Suprapubic skin (tissue), 4 donors: ENCODE measurements at places on chromosomes 13 and 19. TPM values are rescaled to one million over a fixed set of nuclear protein-coding genes. Genes with fewer than 3 reads are reported as not detected.

- H3K4me1 ChIP-seq, result peaks cover 5% of the 10 kb centered on the region
- no peak overlapping the region for H3K4me3 ChIP-seq
- no peaks in the 10 kb centered on the region for H3K27me3 ChIP-seq
- peaks cover 10% of the 10 kb centered on the region for H3K36me3 ChIP-seq
- no peak overlapping the region for H3K27ac ChIP-seq
- DNase-seq, result no peak
Observed at GRCh38 chr19:33413426-33413725, 39.9 kb downstream of the CEBPG start.

DNA sequence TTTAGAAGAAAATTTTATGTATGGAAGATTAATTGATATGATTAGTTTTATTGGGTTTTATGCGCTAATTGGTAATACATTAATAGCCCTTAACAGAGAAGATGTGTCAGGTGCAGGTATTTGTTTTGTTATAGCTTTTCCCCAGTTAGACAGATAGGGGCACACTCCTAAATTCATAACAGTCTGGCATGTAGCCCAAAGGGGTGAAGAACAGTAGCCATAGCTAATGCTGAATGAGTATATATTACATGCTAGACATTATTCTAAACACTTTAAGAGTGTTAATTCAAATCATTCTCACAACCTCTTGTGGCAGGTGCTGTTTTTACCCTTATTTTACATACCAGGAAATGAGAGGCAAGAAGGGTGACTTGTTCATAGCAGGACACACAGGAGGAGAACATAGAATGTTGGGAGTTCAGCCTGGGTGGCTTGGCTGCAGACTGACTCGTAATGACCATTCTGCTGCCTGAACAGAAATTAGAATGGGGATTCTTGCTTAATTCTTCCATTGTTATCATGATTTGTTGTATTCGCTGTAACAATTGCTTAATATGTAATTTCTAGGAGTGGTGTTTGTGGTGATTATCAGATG is 20.1 kb downstream of the PCCA start:
- no peak overlapping the region for H3K27ac ChIP-seq
- H3K27me3 ChIP-seq, result no peaks in the 10 kb centered on the region
- DNase-seq, result no peak
- H3K4me1 ChIP-seq, result peaks cover 21% of the 10 kb centered on the region
- no peak overlapping the region for H3K4me3 ChIP-seq
- H3K36me3 ChIP-seq, result peaks cover 14% of the 10 kb centered on the region

GRCh38 chr13:69704311-69704710 is 403.3 kb upstream of the ATXN8OS start:
- no peaks in the 10 kb centered on the region for H3K27me3 ChIP-seq
- H3K27ac ChIP-seq, result no peak overlapping the region
- no peak for DNase-seq
- H3K4me1 ChIP-seq, result no peaks in the 10 kb centered on the region
- no peaks in the 10 kb centered on the region for H3K36me3 ChIP-seq

GRCh38 chr13:30119476-30119875 is 187.9 kb downstream of the KATNAL1 start:
- H3K27ac ChIP-seq, result no peak overlapping the region
- peaks cover 4% of the 10 kb centered on the region for H3K27me3 ChIP-seq
- no peak overlapping the region for H3K4me3 ChIP-seq
- H3K4me1 ChIP-seq, result peaks cover 26% of the 10 kb centered on the region

- DNase-seq, result no peak
- H3K27ac ChIP-seq, result no peak overlapping the region
- H3K27me3 ChIP-seq, result no peaks in the 10 kb centered on the region
Observed at GRCh38 chr13:33262997-33263396, 22.6 kb downstream of the STARD13 start.

GRCh38 chr19:35944556-35944955 is 8.4 kb downstream of the LRFN3 start:
- H3K4me3 ChIP-seq, result no peak overlapping the region
- H3K27me3 ChIP-seq, result no peaks in the 10 kb centered on the region
- peaks cover 34% of the 10 kb centered on the region for H3K36me3 ChIP-seq
- H3K4me1 ChIP-seq, result no peaks in the 10 kb centered on the region

The SH2D3A gene
- 73.1 TPM for total RNA-seq

The THOP1 gene
- total RNA-seq, result 31.6 TPM
